ENCODE measurements at places on chromosomes 12 and 14. TPM values are rescaled to one million over a fixed set of nuclear protein-coding genes. Genes with fewer than 3 reads are reported as not detected.
A peak's percentile ranks its signal among the peaks of the same experiment; 100 is the strongest.

- DNase-seq, result no peak
Measured at GRCh38 chr14:57031474-57031873, 221.2 kb upstream of the OTX2 start.

The BAZ2A gene
- total RNA-seq, result 13.7 TPM

DNA sequence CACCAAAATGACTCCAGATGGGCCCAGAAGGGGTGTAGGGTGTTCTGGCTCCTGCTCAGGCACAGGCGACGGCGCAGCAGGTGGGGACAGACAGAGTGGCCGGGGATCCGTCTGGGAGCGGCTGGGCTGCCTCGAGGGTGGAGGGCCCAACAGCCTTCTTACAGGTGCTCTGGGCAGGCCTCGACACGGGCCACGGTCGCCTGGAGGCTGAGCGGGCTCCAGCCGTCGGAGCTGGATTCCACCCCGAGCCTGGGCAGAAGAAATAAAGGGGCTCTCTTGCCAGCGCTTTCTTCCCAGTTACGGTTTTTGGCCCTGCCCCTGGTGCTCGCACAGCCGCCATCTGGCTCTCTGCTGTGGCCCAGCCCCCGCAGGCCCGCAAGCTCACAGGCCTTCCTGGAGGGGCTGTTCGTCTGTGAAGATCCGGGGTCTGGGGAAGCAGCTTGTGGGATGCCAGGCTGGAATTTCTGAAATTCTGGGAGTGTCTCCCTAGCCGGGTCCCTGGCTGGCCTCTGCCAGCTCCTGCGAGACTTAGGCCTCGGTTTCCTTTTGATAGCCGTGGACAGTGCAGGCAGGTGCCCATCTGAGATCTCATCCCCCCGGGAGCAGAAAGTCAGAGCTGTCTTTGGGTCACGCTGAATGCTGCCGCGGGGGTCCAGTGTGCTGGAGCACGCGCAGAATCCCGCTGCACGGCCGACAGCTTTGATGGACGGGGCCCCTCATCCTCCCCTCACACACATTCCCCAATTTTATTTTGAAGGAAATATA lies 122.7 kb downstream of the PAPOLA start:
- DNase-seq, result peak; percentile 27

DNA sequence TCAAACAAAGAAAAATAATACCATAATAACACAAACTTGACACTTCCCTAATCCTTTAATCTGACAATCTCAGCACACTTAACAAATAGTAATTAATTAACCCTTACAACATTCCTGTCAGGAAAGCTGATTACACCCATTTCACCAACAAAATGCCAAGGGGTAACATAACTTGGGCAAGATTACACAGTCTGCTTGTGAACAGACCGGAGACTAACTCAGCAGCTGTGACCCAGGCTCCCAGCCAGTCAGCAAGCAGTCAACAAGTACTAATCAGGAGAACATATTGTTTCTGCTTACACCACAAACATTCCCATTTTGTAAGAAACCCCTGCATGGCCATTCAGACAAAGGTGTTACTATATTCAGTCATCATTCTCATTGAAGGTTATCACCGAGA lies 592.5 kb upstream of the FLRT2 start:
- DNase-seq, result no peak

- no peak for DNase-seq
Measured at GRCh38 chr14:61750708-61751474, 11.3 kb upstream of the SNAPC1 start.

DNA sequence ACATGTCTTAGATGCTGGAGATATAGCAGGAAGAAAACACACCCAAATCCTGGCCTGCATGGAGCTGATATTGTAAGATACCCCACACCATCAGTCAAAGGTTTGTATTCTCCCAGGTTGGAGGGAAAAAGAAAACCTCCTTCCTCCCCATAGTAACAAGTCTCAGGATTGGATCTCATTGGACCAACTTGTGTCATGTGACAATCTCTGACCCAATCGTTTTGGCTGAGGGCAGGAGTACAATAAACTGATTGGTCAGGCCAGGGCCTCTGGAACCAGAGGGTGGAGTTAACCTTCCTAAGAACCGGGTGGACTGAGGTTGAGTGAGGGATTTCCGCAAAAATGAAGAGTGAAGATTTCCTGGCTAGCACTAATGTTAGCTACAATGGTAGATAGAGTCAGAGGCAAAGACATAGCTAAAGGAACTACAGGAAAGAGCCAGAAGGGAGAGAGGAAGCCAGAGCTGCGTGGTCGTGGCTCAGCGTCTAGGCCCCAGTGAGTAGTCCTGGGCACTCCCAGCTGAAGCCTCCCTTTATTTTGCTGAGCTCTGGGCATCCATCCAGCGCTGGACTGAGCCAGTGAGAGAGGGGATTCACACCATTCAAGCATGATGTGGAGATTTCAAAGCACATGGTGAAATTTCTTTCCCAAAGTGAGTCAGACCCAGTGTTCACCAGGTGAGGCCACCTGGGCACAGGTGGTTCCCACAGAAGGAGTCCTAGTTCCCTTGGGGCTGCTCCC lies 219.9 kb downstream of the AACS start:
- no peak for DNase-seq

Data from SJSA1 (cell line).